ENCODE measurements at places on chromosomes 5 and 9. TPM values are rescaled to one million over a fixed set of nuclear protein-coding genes. Genes with fewer than 3 reads are reported as not detected.

The FABP6 gene
- total RNA-seq: not detected

- H3K4me1 ChIP-seq: no peaks in the 10 kb centered on the region
- H3K4me3 ChIP-seq: no peak overlapping the region
- no peak for DNase-seq
- H3K27ac ChIP-seq: no peak overlapping the region
These were observed 14.0 kb downstream of the MTRR start for GRCh38 chr5:7882926-7883325.

The RECK gene
- total RNA-seq: 17.1 TPM

- H3K36me3 ChIP-seq: peaks cover 21% of the 10 kb centered on the region
- no peaks in the 10 kb centered on the region for H3K27me3 ChIP-seq
- no peak for DNase-seq
- H3K4me3 ChIP-seq: no peak overlapping the region
- H3K4me1 ChIP-seq: peaks cover 25% of the 10 kb centered on the region
- H3K27ac ChIP-seq: no peak overlapping the region
These were observed 3.2 kb downstream of the SURF2 start for GRCh38 chr9:133359399-133360175.

The IRX4 gene
- not detected for total RNA-seq

The NDUFA8 gene
- total RNA-seq: 63.9 TPM

- no peaks in the 10 kb centered on the region for H3K27me3 ChIP-seq
- no peaks in the 10 kb centered on the region for H3K36me3 ChIP-seq
These were observed 19.7 kb upstream of the GDA start for GRCh38 chr9:72129271-72130156.

DNA sequence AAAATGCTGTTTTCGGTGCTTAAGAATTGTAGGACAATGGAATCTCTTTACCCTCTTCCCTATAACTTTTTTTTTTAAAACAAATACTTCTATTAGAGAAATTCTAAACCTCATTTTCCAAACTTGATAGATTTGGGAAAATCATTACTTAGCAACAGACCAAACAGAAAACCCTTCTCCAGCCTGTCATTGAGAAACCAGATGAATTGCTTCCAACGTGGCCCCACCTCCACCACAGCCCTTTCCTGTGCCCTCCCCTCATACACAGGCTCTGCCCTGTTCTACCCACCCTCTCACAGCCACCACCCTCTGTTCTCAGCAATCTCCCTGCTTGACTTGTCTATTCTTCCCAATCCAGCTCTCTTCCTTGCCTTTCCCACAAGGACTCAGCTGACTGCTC is 221.2 kb downstream of the DMRT2 start:
- no peak overlapping the region for H3K4me3 ChIP-seq
- H3K4me1 ChIP-seq: no peaks in the 10 kb centered on the region
- H3K36me3 ChIP-seq: no peaks in the 10 kb centered on the region
- H3K27me3 ChIP-seq: no peaks in the 10 kb centered on the region
- no peak for DNase-seq

DNA sequence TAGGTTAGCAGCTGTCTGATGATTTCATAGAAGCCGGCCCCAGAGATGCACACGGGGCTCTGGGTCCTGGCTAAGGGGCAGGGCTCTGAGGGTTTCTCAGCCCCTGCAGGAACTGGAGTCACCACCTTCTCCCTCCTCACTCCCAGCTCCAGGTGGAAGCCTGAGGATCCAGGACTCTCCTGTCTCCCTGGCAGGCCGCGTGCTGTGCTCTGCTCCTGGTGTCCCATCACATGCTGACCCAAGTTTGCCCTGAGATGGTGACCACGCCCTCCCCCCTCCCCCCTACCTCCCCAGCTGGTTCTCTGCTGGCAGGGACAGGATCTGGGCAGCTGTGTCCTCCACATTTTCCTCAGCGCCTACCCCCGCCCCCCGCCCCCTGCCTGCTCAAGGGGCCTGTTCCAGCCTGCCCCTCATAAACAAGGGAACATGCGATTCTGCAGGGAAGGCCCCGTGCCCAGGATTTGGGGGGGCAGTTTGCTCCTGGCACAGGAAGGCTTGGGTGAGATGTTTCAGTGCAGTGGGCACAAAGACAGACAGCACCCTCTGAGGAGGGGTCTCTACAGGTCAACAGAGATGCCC is 87.4 kb downstream of the PSD2 start:
- H3K4me3 ChIP-seq: no peak overlapping the region
- no peaks in the 10 kb centered on the region for H3K27me3 ChIP-seq
- DNase-seq: no peak
- peaks cover 24% of the 10 kb centered on the region for H3K4me1 ChIP-seq

- H3K36me3 ChIP-seq: no peaks in the 10 kb centered on the region
- no peak overlapping the region for H3K27ac ChIP-seq
- no peaks in the 10 kb centered on the region for H3K4me1 ChIP-seq
- no peak overlapping the region for H3K4me3 ChIP-seq
These were observed 170.4 kb downstream of the RFK start for GRCh38 chr9:76223749-76224340.

DNA sequence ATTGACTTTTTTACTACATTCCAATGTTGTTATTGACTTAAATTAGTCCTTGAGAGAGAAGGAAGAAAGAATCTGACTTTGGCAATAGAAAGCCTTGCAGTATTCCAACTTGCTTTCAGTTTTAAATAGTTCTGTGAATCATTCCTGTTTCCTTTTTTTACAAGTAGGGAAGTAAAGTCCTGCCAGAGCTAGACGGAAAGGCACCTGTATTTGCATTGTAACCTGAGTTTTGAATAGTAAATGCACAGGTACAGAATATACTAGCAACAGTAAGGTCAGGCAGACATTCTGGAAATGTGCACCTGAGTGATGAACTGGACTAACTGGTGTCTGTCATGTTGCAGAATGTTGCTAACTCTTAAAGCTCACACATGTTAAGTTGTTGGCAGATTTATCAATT is 100.9 kb downstream of the PRKACG start:
- peaks cover 8% of the 10 kb centered on the region for H3K4me1 ChIP-seq
- H3K27ac ChIP-seq: no peak overlapping the region
- no peak for DNase-seq
- no peak overlapping the region for H3K4me3 ChIP-seq

DNA sequence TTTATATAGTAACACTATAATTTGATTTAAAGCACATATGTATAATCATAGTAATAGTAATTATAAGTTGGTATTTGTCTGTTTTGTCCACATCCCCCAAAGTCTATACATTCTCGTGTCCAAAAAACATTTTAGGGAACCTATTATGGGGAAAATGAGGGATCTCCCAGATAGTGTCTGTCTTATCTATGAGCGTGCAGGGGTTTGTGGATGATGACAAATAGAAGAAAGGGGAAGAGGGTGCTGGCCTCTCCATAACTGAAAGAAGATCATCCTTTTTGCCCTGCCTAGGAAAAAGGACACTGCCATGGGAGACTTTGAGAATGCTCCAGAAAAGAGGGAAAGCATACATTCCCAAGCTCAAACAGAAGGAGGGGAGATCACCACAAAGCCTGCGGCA is 45.3 kb downstream of the C5orf22 start:
- H3K27me3 ChIP-seq: no peaks in the 10 kb centered on the region
- no peak overlapping the region for H3K4me3 ChIP-seq
- DNase-seq: no peak
- no peaks in the 10 kb centered on the region for H3K4me1 ChIP-seq

DNA sequence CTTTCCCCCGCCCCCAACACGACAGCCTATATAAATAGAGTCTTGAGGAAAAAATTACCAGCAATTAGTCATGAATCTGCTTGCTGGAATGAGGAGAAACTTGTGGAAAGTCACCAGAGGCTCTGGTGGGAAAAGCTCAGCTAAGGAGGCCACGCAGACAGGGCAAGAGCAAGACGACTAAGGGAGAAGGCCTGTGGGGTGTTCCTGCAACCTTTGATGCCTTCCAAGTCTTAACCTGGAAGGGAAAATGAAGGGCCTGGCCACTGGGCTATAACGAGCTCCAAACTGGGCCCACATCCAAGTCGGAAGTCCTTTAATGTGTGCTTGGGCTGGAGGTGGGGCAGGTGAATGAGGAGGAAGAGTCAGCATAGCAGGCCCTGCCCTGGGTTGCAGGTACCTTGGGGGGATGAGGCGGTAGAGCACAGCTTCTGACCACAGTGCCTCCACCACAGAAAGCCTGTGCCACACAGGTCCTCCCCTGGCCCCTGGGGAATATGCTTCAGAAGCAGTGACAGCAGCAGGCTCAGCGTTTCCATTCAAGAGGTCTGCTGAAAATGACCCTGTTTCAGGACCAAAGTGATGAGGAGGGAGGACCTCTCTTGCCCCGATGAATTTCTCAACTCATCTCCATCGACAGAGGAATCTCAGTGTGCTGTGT is 92.8 kb upstream of the LRRTM2 start:
- H3K27ac ChIP-seq: no peak overlapping the region
- H3K4me1 ChIP-seq: no peaks in the 10 kb centered on the region
- DNase-seq: no peak
- no peaks in the 10 kb centered on the region for H3K27me3 ChIP-seq
- H3K4me3 ChIP-seq: no peak overlapping the region

GRCh38 chr9:100505564-100506159 is 32.7 kb downstream of the TMEFF1 start:
- DNase-seq: no peak
- no peaks in the 10 kb centered on the region for H3K4me1 ChIP-seq
- no peak overlapping the region for H3K4me3 ChIP-seq
- no peaks in the 10 kb centered on the region for H3K36me3 ChIP-seq
- H3K27me3 ChIP-seq: no peaks in the 10 kb centered on the region
- no peak overlapping the region for H3K27ac ChIP-seq

The SNAPC3 gene
- total RNA-seq: 41.5 TPM

The ANKRD18A gene
- 0.14 TPM for total RNA-seq

The TICAM2 gene
- total RNA-seq: 3.9 TPM

All from sigmoid colon (tissue), 7 donors.